Iris pigment epithelial cell (primary cell): ENCODE measurements at places on chromosomes 5 and 9.

GRCh38 chr5:73435759-73436534, 12.6 kb downstream of the FOXD1 start:
- DNase-seq = no peak

DNA sequence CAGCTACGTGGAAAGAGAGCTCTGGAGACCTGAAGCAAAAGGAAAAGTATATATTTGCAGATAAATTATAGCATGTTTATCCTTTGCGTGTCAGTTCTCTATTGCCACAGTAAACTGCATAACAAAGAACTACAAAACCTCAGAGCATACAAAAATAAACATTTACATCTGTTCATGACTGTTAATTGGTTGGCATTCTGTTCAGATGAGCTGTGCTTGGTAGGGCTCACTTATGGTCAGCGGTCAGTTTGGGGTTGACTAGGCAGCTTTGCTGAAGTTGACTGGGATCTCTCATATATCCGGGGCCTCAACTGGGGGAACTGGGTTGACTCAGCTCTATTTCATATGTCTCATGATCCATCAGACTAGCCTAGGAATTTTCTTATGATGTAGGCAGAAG, 257.7 kb downstream of the TLE1 start:
- DNase-seq = peak; percentile 98

GRCh38 chr5:118366429-118366828, 621.9 kb downstream of the DTWD2 start:
- no peak for DNase-seq

GRCh38 chr9:110605565-110605964, 26.0 kb upstream of the SVEP1 start:
- DNase-seq = no peak

GRCh38 chr5:56350597-56351170, 117.6 kb upstream of the ANKRD55 start:
- DNase-seq = peak; percentile 81

DNA sequence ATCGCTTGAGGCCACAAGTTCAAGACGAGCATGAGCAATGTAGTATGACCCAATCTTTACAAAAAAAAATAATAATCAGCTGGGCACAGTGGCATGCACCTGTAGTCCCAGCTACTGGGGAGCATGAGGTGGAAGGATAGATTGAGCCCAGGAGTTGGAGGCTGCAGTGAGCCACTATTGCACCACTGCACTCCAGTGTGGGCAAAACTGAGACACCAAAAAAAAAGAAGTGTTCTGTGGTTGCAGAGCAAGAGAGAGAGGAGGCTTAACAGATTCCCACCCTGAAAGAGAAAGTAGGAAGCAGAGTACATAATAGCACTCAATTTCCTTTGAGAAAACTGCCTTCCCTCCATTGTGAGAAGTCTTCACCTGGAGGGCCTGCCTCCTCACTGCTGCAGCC, 52.6 kb downstream of the ALDH7A1 start:
- no peak for DNase-seq

- no peak for DNase-seq
These were observed 109.8 kb upstream of the SLC25A48 start for GRCh38 chr5:135724617-135725016.

GRCh38 chr5:180026320-180026719, 45.2 kb downstream of the RNF130 start:
- DNase-seq = peak; percentile 81

DNA sequence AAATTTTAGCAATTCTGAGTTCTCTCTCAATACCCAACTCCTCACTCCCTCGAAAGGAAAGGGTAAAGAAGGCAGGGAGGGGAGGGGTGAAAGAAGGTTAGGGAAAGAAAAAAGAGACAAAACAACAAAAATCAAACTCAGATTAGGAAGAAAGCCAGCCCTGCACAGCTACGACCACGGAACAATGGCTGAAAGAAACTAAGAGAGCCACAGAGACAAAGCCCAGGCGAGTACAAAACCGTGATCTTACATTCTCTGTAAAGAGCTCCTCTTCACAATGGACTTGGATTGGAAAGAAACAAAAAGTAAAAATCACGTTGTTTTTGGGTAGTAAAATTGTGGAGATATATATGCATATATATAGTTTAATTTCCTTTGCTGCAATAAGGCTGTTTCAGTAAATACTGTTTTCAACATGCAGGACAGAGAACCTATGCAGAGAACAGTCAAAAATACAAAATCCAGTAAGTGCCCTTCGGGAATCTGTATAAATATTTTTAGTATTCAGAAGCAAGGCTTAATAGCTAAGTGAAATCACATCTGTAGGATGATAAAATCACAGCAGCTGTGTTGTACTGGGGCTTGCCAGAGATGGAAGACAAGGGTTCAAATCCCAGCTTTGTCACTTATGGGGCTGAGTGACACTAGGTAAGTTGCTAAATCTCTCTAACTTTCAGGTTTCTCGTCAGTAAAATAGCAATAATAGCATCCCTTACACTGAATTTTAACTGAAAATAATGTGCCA, 16.9 kb downstream of the PSMB7 start:
- no peak for DNase-seq

DNA sequence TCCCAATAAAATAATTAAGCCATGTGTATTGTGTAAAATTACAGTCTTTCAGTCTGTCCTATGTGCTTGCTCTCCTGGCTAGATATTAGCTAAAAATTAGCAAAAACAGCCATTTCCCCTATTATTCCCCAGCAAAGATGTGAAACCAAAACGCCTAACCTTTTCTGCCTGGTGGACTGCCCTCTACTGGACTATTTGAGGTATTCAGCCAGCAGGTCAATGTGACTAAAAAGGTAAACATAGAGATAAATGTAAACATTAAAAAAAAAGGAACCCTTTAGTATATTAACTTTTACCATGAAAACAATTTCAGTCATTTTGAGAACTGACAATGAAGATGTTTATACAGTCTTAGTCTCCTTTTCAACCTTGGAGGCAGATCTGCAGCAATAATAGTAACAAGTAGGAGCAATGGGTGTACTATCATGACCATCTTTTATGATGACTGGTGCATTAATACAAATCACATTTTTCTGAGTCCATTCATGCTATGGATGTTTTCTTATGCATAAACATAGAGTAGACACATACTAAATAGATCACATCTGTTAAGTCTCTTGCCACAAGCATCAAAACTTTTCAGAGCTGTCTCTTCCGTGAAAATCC, 10.1 kb downstream of the ATG12 start:
- DNase-seq = peak; percentile 40

DNA sequence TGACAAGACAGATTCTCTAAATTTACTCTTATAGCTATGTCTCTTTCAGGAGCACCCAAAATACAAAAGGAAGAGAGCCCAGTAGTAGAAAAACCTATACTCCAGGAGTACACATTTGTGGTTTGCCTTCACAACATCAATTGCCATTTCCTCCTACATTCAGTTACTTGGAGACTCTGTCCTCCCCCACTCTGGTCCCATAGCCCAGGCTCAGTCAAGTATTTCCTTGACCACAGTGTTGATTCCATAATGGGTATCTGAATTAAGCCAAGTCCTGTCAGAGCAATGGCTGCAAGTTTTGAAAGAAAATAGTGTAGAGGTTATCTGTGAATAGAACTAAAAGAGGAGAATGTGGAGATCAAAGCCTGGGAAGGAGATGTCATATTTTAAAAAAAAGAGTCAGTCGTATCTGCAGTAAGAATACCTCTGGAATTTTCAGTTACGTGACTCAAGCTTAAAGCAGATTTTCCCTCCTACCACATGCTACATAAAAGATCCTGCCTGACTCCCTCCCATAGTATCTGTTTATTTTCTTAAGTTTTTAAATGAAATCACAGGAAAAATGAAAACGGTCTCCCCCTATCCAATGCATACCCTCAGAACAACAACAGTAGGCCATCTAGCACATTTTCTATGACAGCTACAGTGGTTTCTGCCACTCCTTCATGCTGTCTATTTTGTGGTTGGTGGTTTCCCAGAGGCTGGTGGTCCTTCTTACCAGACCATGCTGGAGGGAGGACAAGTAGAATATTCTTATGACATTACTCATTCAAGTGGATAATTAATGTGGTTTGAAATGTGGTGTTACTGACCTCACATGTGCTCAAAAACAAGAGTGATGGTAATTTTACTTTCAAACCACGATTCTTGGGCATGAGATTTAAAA, 249.7 kb upstream of the TMEM161B start:
- DNase-seq = no peak
